Stimulated activated CD8-positive, alpha-beta memory T cell treated with anti-CD3 and anti-CD28 coated beads, Interleukin-15, amount 100 ng/mL, for 24 hours (primary cell): ENCODE measurements at places on chromosomes 1 and 21.

GRCh38 chr1:158559696-158560095 is 5.5 kb upstream of the OR6Y1 start:
- DNase-seq = no peak

DNA sequence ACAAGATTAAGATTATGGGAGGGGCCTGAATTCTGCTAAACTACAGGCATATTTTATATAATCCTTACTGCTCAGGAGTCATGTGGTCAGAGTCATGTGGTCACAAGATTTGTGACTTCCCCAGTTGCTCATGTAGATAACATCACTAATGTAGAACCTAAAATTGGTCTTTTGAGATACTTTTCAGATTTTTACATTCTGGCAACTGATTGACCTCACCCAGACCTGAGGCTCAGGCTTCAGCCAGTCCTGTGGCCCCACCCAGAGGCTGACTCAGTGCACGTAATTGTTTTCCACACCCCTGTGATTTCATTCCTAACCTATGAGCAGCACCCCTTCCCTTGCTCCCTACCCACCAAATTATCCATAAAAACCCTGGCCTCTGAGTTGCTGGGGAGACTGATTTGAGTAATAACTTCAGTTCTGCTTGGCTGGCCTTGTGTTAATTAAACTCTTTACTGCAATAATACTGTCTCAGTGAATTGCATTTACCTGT is 41.7 kb upstream of the ZNF326 start:
- DNase-seq = no peak

DNA sequence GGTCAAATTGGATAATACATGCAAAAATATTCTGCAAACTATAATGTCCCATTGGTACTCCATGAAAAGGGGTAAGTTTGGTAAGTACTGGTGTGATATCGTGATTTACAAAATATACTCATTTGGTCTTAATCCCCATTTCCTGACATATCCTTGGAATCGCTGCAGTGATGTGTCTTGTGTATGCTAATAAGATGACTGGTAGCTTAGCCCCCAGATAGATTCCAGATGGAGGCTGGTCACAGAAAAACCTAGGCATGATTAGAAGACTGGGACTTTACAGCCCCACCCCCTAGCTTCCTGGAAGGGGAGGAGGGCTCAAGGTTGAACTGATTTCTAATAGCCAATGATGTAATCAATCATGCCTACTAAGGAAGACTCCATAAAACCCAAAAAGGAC is 3.0 kb downstream of the VAMP4 start:
- no peak for DNase-seq

DNA sequence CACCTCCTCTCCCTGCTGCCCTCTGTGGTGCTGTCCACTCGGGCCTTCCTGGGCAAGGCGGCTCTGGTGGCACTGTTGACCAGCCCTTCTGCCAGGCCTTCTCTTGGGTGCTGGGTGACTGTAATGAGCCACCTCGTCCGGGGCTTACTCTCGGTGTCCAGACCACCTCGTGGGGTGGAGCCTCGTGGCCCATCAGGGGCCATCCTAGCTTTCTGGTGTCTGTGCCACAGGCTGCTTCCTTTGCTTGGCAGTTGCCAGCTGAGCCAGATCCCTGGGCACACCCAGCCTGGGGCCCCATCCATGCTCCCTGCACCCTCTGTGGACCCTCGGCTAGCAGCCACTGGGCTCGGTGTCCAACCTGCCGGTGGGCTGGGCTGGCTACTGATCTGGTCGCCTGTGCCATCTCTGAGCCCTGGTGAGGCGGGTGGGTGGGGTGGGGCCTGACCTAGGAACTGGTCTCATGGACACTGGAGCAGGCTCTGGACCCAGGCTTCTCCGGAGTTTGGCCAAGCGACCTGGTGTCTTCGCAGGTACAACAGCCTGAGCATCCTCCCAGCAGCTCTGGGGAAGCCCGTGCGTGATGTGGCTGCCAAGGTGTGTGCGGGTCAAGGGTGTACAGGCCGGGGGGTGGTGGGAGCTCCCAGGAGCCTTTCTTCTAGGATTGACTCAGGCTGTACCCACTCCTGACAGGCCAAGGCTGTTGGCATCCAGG is 1.4 kb downstream of the PRXL2B start:
- no peak for DNase-seq

GRCh38 chr1:163877016-163877415 is 555.3 kb downstream of the NUF2 start:
- DNase-seq = no peak

DNA sequence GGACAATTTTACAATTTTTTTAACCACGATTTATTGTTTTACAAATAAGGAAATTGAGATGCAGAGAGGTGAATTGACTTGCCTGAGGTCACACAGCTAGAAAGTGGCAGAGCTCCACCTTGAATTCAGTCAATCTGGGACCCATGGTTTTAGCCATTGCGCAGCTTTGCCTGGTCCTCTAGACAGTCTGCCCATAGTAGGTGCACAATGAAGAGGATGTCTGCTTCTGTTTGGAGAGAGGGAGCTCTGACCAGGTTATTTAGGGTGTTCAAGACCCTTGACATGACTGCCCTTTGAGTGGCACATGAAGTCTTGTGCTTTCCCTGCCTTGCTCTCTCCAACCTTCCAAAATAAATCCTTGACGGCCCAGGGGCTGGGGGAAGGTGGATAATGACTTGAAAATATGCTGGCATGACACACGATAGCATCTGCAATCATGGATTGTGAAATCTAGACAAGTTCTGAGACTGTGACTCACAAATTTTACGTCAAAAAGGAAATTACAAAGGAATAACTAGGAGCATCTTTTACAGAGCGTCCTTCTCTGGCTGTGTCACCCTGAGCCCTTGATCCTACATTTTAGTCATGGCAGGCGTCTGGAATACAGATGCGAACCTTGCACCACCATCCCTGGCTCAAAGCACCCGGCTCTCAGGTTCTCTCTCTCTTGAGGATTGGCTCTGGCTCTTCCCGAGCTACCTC is 26.2 kb upstream of the ID3 start:
- DNase-seq = no peak
